T-cell (primary cell): ENCODE measurements at places on chromosomes 4 and X.

DNA sequence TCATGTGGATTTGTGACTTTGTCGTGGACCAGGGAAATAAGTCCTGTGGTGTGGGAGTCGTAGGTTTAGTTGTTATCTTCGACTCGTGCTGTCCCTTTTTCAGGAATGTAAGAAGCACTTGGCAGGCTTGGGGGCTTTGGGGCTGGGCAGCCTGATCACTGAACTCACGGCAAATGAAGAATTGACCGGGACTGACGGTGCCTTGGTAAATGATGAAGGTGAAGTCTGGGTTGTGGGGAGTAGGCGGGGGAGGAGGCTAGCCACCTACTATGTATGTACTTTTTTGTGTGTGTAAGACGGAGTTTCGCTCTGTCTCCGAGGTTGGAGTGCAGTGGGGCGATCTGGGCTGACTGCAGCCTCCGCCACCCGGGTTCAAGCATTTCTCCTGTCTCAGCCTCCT, 1.2 kb downstream of the TAF1 start:
- DNase-seq = no peak

- DNase-seq = no peak
These were observed 105.5 kb downstream of the PRRG1 start for GRCh38 chrX:37454537-37455285.

- no peak for DNase-seq
These were observed 25.4 kb downstream of the MBNL3 start for GRCh38 chrX:132463411-132463810.

GRCh38 chr4:184850431-184851199, 24.8 kb upstream of the ACSL1 start:
- DNase-seq = no peak

GRCh38 chrX:147838465-147839131, 73.1 kb upstream of the FMR1 start:
- DNase-seq = no peak

DNA sequence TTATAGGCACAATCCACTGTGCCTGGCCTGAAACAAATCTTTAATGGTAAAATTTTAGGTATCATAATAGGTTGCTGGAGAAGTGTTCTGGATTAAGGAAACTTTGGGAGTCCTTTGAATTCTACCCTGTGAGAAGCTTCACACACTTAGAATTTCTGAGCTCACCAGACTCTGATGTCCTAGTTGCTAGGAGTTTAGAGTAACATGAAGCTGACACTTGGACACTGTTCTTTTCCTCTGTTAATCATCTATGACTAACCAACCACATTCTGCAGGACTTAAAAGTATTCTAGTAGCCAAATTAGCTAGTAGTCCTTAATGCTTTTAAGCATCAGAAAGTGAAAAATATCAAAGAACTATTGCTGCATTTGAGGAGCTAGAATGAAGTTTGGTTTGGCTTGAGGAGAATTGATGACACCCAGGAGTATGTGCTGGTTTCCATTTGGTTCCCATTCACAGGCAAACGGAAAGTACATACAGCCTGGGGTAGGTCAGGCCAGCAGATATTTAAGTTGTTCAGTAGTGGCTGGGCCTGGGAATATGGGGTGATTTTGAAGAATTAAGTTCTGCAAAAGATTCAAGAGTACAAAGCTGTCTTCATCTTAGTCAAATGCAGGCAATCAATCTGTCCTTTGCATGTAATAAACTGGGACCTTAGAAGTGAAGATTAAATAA, 38.8 kb upstream of the IGFBP7 start:
- DNase-seq = no peak

- no peak for DNase-seq
These were observed 7.5 kb downstream of the IL13RA1 start for GRCh38 chrX:118734909-118735308.

DNA sequence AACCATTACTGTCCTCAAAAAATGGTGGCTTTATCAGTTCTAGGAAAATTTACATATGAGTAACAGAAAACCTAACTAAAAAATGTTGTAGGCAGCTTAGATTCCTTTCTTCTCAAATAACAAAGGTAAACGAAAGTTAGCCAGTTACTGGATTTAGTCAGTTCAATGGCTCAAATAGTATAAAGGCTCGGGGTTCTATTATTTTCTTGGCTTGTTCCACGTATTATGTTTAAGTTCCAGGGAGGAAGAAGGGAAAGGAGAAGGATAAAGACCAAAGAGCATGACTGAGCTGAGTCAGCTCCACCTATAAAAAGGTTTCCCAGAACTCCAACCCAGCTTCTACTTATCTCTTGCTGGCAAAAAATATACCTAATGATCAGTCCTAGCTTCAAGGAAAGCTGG, 41.0 kb upstream of the MAB21L2 start:
- no peak for DNase-seq

DNA sequence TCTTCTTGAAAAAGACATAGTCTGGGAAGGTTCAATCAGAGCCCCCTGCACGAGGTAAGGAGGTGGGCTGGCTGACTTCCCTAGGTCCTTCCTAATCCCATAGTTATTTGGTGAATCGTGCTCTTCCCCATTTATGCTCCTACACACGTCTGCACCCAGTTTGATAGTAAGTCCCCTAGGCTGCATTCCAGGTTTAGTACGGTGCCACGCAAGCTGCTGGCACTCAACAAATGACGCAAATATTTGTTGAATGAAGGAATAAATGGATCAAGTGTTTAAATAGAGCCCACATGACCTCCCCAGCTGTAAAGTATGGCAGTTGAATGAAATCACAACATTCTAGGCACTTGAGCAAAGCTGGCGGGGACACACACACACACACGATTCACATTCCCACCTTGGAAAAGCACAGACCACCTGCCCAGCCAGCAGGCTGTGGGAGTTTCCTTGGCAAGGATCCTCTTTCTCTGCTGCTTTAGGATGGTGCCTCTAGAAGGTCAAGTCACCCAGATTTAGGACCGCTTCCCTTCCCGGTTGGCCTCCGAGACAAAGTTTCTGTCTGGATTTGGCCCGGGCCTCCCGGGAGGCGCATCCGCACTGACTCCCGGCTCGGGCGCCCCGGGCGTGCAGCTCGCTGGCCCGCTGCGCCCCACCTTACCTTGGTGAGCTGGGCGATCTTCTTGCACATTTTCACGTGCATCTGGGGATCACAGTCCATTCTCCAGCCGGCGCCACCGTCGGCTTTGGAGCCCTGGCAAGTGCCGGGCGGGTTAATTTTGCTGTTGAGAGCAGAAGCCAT, 721 bp downstream of the FAM184B start:
- DNase-seq = no peak

GRCh38 chr4:178241601-178242118, 799.4 kb upstream of the AGA start:
- no peak for DNase-seq

DNA sequence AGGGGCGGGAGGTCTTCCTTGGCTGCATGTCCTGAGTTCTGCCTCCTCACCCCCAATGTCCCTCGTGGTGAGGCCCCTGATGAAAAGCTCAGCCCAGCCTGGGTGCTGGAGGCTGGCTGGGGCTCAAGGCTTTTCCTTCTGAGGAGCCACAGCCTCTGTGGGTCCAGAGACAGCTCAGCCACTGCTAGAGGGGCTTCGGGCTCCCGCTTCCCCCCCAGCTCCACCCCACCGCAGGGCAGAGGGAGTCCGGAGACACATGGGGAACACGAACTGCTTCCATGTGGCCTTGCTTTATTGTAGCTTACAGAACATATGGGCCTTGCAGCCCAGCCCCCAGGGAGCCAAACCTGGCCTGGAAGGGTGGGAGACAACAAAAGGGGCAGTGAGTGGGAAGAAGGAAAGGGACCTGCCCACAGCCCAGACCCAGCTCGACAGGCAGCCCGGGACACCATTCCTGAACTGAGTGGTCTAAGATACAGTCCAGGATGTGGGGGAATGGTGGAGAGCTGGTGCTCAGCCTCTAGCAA, 89.9 kb upstream of the NKX1-1 start:
- DNase-seq = no peak

DNA sequence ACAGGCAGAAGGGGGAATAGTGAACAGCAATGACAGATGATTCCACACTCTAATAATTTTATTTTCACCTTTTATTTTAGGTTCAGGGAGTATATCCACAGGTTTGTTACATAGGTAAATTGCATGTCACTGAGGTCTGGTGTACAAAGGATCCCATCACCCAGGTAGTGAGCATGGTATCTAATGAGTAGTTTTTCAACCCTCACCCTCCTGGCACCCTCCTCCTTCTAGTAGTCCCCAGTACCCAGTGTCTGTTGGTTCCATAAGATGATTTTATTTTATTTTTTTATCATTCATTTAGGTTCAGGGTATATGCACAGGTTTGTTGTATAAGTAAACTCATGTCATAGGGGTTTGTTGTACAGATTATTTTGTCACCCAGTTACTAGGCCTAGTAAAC, 58.6 kb upstream of the UGT8 start:
- no peak for DNase-seq

DNA sequence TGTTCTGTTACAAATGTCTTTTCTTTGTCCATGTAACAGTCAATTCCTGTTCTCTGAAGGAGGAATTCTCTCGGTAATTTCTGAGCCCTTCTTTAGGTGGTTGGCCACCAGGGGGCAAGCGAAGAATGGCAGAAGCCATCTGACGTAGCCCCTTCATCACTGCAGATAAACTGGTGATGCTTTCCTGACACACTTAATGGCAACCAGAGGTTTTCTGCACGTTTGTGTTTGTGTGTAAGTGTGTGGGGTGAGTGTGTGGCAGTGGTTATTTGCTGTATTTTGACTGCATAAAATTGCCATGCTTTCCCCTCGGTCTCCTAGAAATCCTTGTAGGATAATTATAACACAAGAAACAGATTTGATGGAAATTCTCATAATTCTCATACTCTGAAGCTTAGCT, 64.8 kb upstream of the STOX2 start:
- DNase-seq = peak; percentile 50

DNA sequence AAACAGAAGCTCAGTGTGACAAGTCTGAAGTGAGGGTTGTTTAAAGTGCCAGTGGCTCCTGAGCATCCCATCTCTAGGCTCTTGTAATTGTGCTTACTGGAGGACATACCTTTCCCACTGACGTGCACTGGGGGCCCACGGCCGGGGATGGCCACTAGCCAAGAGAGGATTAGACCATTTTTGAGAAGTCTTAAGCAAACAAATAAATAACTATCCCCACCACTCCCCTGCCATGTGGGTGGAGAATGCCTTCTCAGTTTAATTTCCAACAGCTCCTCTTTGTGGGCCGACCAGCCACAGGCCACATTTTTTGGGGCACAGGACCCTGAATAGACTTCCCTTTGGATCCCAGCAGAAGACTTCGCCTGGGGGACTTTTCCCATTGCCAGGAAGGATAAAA, 125.0 kb upstream of the MSX1 start:
- DNase-seq = no peak

DNA sequence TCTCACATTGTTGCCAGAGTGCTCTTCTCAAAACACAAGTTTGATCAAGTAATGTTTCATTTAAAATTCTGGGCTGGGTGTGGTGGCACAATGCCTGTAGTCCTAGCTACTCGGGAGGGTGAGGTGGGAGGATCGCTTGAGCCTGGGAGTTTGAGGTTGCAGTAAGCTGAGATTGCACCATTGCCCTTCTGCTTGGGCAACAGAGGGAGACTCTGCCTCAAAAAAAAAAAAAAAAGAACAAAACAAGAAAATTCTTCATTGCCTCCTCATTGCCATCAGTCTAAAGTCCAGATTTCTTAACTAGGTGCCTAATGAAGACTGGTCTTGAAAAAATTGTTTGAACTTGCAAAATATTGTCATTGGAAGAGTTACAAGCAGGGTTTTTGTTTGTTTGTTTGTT, 120.1 kb downstream of the MFAP3L start:
- DNase-seq = no peak

DNA sequence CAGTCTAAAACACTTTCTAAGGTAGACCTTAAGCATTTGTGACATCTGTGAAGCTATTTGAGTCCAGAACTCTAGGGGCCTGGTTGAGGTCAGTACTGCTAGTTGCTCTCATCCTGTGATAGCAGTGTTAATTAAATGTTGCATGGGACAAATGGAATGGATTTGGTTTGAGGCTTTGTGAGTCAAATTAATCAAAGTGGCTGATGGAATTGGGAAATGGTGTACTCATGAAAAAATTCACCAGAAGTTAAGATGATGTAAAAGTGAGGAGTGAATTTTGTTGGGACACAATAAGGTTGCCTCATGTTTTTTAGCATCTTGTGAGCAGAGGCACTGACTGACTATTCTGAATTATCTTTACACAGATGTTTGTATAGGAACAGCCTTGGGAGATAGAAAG, 99.2 kb upstream of the ARSJ start:
- no peak for DNase-seq

GRCh38 chr4:179344861-179345260, 1902.6 kb upstream of the AGA start:
- no peak for DNase-seq

- DNase-seq = no peak
These were observed 1.9 kb upstream of the AKAP17A start for GRCh38 chrX:1589356-1590130.

- DNase-seq = no peak
These were observed 381 bp downstream of the TXK start for GRCh38 chr4:48133669-48134068.

DNA sequence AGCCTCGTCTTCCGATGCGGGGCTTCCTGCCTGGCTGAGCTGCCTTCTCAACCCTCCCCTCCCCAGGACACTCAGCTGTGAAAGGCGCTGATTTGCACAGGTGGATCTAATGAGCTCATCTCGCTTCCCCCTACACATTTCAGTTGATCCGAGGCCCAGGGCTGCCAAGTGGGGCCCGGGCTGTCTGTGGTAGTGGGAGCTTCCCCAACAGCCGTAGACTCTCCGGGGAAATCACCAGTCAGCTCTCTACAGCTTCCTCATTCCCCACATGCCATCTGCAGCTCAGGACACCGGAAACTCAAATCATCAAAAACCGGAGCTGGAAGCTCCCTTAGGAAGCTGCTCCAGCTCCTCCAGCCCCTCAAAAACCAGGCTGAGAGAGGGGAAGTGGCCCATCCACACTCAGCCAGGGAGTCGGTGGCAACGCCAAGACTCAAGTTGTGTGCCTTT, 56.2 kb downstream of the SMIM20 start:
- DNase-seq = no peak

- no peak for DNase-seq
These were observed 515.5 kb upstream of the AGA start for GRCh38 chr4:177957596-177958360.

DNA sequence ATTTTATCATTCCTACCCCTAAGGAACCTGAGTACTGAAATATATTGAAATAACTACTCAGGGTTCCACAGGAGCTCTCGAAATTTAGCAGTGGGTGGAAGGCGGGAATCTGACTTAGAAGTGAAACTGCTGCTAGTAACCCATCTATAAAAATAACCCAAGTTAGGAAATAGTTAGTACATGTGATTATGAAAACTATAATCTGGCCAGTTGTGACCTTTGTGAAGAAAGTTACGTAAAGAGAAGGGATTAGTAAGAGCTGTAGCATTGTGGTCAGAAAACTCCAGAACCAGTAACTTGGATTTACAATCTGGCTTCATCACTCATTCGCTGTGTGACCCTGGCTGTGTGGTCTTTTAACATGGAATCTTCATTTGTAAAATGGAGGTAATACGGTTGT, 175.5 kb downstream of the RAPGEF2 start:
- no peak for DNase-seq

DNA sequence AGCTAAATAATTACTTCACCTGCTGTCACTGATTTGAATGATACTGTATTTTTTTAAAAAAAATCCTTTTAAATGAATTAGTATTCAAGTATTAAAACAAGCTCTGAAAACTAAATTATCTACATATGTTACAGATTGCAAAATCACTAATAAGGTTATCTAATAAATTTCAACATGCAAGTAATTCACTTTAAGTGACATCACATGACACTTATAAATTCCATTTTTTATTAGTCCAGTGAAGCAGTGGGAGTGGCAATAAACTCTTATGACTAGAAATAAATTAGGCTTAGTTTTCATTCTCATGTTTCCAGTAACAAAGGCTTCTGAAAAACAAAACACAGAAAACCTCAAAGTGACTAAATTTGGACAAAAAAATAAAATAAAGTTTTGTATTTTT, 36.3 kb downstream of the SMIM31 start:
- DNase-seq = no peak
